Stimulated activated memory B cell treated with anti-CD40 and anti-IgM and Interleukin-4, amounts not matched to agents 10 μg/mL and 1 μg/mL and 100 μg/mL, for 72 hours (primary cell): ENCODE measurements at places on chromosomes 16 and 17.

GRCh38 chr16:88404769-88405168, 22.0 kb downstream of the ZNF469 start:
- H3K36me3 ChIP-seq, result no peaks in the 10 kb centered on the region
- H3K4me1 ChIP-seq, result no peaks in the 10 kb centered on the region
- H3K27ac ChIP-seq, result no peak overlapping the region
- H3K4me3 ChIP-seq, result no peak overlapping the region

DNA sequence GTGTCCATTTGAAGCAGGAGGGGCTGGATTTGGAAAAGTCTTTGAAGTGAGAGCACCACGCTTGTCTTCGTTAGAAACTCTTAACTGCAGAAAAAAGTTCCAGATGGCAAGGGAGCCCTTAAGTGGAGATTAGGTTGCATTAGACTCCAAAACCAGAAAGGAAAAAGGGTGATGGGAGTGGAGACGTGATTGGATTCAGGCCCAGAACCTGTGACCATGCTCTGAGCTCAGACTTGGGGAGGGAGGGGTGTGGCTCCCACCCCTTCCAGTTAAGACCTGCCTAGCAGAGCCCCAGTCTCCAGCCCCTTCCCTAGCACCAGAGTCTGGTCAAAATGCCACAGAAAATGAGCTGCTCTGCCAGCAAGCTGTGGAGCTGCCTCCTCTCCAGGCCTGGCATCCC, 6.4 kb upstream of the LGALS9 start:
- no peak for ATAC-seq
- peaks cover 51% of the 10 kb centered on the region for H3K36me3 ChIP-seq
- H3K4me3 ChIP-seq, result no peak overlapping the region
- H3K27me3 ChIP-seq, result no peaks in the 10 kb centered on the region
- H3K4me1 ChIP-seq, result no peaks in the 10 kb centered on the region
- no peak overlapping the region for H3K27ac ChIP-seq

- H3K27me3 ChIP-seq, result no peaks in the 10 kb centered on the region
- no peaks in the 10 kb centered on the region for H3K4me1 ChIP-seq
- H3K27ac ChIP-seq, result no peak overlapping the region
- H3K4me3 ChIP-seq, result no peak overlapping the region
- peaks cover 62% of the 10 kb centered on the region for H3K36me3 ChIP-seq
Observed at GRCh38 chr16:81902025-81902424, 109.2 kb downstream of the SDR42E1 start.

DNA sequence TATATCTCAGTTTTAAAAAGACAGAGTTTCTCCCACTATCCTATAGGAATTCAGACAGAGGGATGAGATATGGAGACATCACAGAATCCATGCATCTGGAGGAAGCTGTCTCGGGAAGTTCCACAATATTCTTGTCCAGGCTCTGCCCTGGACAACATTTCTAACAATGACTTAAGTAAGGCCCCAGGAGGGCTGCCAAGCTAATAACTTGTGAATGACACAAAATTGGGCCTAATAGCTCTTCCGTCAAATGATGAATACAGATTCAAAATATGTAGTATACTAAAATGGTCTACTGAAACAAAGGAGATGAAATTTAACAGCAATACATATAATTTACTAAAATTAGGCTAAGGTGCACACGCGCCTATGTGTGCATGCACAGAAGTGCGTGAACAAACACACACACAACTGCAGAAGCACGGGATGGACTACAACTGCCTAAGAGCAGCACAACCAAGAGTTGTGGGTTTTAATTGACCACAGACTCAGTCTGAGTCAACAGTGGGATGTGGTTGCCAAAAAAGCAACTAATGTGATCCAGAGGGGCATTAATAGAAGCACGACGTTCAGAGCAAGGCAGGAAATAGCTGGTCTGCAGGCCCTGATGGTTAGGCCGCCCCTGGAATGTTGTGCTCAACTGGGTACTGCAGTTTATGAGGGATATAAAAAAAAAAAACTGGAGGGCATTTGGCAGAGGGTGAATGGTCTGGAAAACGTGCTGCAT, 26.3 kb upstream of the HS3ST2 start:
- ATAC-seq, result no peak
- peaks cover 33% of the 10 kb centered on the region for H3K27me3 ChIP-seq
- H3K4me3 ChIP-seq, result no peak overlapping the region
- no peaks in the 10 kb centered on the region for H3K36me3 ChIP-seq
- no peak overlapping the region for H3K27ac ChIP-seq
- H3K4me1 ChIP-seq, result peaks cover 4% of the 10 kb centered on the region

- H3K4me3 ChIP-seq, result peak overlapping the region; percentile 67
- H3K27ac ChIP-seq, result peak overlapping the region; percentile 84
- H3K36me3 ChIP-seq, result peaks cover 29% of the 10 kb centered on the region
- peaks cover 70% of the 10 kb centered on the region for H3K4me1 ChIP-seq
- no peaks in the 10 kb centered on the region for H3K27me3 ChIP-seq
- ATAC-seq, result no peak
Observed at GRCh38 chr16:2152695-2153506, 2.7 kb upstream of the TRAF7 start.

DNA sequence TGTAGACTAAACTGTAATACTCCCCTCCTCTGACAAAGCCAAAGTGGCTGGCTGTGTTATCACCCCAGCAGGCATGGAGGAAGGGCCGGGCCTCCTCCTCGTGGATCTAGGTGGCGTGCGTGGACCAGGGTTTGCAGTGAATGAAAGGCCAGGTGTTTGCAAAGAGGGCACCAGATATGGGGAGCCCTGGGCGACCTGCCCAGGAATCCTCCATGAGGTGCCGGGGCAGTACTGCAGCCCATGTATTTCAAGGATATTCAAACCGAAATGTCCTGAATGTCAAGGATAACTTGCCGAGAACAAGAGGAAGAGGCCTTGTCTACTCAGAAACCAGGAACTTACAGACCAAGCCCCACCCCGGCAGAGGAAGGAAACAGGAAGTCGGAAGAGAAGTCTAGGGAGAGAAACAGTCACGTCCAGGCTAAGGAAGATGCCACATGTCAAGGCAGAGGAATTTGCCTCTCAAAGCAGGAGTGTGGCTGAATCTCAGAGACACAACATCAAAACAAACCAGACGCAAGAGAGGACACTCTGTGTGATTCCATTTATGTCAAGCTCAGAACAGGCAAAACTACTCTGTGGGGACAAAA, 13.7 kb upstream of the OSGIN1 start:
- no peak overlapping the region for H3K4me3 ChIP-seq
- peaks cover 7% of the 10 kb centered on the region for H3K4me1 ChIP-seq
- no peak overlapping the region for H3K27ac ChIP-seq
- H3K27me3 ChIP-seq, result peaks cover 37% of the 10 kb centered on the region

- H3K27me3 ChIP-seq, result no peaks in the 10 kb centered on the region
- peaks cover 39% of the 10 kb centered on the region for H3K4me1 ChIP-seq
- no peaks in the 10 kb centered on the region for H3K36me3 ChIP-seq
- H3K4me3 ChIP-seq, result no peak overlapping the region
Observed at GRCh38 chr17:80254396-80255251, 6.0 kb upstream of the RNF213 start.

DNA sequence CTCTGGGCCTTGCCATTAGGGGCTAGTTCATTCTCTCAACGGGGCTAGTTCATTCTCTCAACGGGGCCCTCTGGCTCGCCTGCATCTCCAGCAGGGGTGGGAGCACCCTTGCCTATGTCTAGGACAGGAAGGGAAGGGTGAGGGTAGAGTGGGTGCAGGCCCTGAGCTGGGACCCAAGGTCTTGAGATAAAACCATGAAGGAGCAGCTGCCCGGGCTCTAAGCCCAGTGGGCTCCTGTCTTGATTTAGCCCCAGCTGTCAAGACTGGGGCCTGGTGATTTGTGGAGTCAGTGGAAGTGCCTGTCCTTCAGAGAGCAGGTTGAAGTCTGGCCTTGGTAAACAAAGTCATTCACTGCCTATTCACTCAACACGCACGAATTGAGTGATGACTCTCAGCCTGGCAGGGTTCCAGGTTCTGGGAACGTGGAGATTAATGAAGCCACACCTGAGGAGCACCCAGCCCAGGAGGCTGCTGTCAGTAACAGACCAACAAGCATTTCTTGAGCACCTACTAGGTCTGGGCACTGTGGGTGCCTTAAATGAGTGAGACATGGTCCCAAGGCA, 35.4 kb downstream of the WNT3 start:
- peaks cover 22% of the 10 kb centered on the region for H3K27me3 ChIP-seq
- H3K4me1 ChIP-seq, result peaks cover 19% of the 10 kb centered on the region
- no peak overlapping the region for H3K4me3 ChIP-seq

DNA sequence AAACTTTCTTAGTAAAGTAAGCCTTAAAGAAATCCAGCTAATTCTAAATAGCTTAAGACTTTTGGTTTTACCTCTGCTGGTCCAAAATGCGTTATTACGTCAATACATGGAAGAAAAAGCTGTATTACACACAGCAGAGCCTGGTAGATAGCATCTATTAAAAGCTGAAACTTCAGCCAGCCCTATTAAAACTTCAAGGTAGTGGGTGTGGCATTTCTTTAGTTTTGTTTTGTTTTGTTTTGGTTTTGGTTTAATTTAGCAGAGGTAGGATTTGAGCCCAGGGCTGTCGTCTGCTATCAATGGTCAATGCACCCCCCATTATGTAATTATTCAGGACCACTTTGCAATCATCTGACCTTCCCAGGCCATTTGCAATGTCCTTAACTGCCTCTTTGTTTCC, 318.4 kb upstream of the MAF start:
- ATAC-seq, result no peak
- H3K4me3 ChIP-seq, result no peak overlapping the region
- no peak overlapping the region for H3K27ac ChIP-seq
- no peaks in the 10 kb centered on the region for H3K36me3 ChIP-seq
- no peaks in the 10 kb centered on the region for H3K4me1 ChIP-seq

GRCh38 chr16:75065521-75066149, 50.9 kb downstream of the LDHD start:
- no peak overlapping the region for H3K27ac ChIP-seq
- ATAC-seq, result no peak
- no peak overlapping the region for H3K4me3 ChIP-seq
- H3K4me1 ChIP-seq, result no peaks in the 10 kb centered on the region
- no peaks in the 10 kb centered on the region for H3K36me3 ChIP-seq

GRCh38 chr16:72876221-72876620, 171.7 kb downstream of the ZFHX3 start:
- H3K36me3 ChIP-seq, result peaks cover 18% of the 10 kb centered on the region
- no peak overlapping the region for H3K4me3 ChIP-seq
- no peaks in the 10 kb centered on the region for H3K4me1 ChIP-seq
- no peaks in the 10 kb centered on the region for H3K27me3 ChIP-seq

GRCh38 chr17:43530288-43531081, 15.7 kb downstream of the ETV4 start:
- H3K4me3 ChIP-seq, result no peak overlapping the region
- no peaks in the 10 kb centered on the region for H3K4me1 ChIP-seq
- peaks cover 14% of the 10 kb centered on the region for H3K36me3 ChIP-seq
- no peak for ATAC-seq

DNA sequence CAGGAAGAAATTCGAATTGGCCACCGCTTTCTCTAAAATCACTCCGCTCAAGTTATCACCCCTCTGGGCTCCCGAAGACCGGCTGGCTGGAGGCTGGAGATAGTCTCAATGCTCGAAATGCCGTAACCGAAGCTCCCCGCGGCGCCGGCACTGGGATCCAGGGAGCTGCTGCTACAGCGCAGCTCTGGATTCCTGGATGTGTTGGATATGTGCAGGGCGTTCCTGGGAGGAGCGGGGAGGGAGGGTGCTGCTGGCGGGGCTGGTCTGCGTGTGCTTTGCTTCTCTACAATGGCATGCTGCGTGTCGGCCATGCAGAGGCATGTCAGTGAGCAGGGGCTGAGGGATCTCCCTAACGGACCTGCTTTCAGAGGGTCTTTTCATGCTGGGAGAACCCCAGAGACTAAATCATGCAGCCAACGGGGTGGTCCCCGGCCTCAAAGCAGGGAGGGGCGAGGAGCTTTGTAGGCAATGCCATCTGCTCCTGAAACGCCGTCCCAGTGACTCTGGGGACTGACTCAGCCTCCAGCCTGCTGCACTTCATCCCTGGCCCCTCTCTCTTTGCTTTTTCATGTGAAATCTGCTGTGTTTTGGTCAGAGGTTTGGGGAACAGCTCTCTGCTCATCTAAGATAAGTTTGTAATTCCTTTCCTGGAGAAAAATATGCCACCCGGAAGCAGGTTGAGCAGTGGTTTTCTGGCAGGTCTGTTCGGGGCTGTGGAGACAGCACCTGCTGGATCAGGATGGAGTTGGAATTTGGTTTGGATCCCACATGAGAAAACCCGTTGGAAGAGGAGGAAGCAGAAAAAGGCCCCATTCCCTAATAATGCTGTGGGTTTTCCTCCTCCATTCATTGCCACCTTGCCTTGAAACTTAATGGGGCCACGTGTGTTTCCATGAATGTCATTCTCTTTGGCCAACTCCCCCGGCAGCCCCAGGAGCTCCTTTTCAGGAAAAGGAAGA, 311.4 kb downstream of the SEC14L1 start:
- H3K27me3 ChIP-seq, result no peaks in the 10 kb centered on the region
- peak; percentile 28 for ATAC-seq
- H3K4me3 ChIP-seq, result peak overlapping the region; percentile 92
- H3K36me3 ChIP-seq, result peaks cover 51% of the 10 kb centered on the region
- peak overlapping the region; percentile 100 for H3K27ac ChIP-seq

DNA sequence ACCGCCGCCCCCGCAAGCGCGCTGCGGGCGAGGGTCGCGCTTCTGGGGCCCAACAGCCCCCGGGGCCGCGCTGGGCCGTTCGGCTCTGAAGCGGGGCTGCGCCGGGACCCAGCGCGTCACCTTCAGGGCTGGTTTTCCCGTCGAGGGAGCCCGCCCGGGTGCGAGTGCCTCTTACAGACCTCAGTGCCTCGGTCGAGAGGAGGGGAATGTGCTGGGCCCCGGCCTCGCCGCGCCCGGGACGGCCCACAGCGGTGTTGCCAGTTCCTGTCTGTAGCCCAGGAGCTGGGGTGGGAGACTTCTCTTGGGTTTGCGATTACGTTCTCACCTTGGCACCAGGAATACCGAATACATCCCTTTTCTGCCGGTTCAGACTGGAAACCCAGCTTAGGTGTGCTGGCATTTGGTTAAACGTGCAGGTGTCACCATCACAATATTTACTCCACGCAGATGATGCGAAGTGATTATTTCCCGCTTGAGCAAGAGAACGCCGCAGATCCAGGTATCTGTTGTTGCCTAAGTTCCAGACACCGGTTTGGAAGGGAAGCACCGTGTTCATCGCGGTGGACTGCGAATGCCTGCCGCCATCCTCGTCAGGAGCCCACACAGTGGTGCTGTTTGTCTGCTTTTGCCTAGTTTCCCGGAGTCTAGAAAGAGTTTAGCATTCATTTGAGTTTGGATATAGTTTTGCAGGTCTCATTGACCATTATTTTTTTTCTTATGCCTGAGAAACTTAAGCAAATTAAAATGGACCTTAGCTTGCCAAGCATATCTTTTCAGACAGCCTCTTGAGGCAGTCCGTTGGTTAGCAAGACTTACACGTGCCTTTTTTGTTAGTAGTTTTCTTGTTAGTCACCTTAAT, 914 bp downstream of the MAP1LC3B start:
- H3K4me3 ChIP-seq, result peak overlapping the region; percentile 86
- peaks cover 10% of the 10 kb centered on the region for H3K36me3 ChIP-seq
- no peaks in the 10 kb centered on the region for H3K27me3 ChIP-seq
- H3K4me1 ChIP-seq, result peaks cover 54% of the 10 kb centered on the region
- peak overlapping the region; percentile 78 for H3K27ac ChIP-seq
- ATAC-seq, result peak; percentile 1

DNA sequence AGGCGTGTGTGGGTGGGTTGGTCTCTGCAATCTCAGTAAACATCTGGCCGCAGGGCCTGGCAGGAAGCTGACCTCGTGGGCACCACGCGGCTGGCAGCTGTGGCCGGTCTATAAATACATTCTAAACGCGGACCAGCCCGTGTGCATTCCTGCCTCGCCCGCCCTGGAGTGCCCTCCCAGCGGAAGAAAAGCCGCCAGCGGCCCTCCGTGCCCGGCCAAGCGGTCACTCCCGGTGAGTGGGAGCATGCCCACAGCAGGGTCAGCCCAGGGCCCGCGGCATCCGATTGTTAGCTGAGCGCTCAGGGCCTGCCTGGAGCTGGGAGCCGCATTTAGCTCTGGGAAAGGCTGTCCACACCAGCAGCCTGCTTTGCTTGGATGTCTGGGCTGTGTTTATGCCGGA, 10.3 kb downstream of the ZNF469 start:
- H3K27me3 ChIP-seq, result peaks cover 68% of the 10 kb centered on the region
- no peak overlapping the region for H3K27ac ChIP-seq
- no peaks in the 10 kb centered on the region for H3K4me1 ChIP-seq
- H3K36me3 ChIP-seq, result no peaks in the 10 kb centered on the region
- no peak overlapping the region for H3K4me3 ChIP-seq
